ENCODE measurements at places on chromosomes 2 and 18. TPM values are rescaled to one million over a fixed set of nuclear protein-coding genes. Genes with fewer than 3 reads are reported as not detected.

The ZBTB7C gene
- 0.23 TPM for total RNA-seq

The IKZF2 gene
- total RNA-seq: 0.37 TPM

The ERICH2 gene
- total RNA-seq: not detected

The MYO5B gene
- 9.2 TPM for total RNA-seq

The MC2R gene
- total RNA-seq: not detected

The TTLL4 gene
- 24.7 TPM for total RNA-seq

The PTPRM gene
- total RNA-seq: 33.7 TPM

The MROH2A gene
- total RNA-seq: 0.12 TPM

The MAPK4 gene
- total RNA-seq: 0.28 TPM

The C1QL2 gene
- total RNA-seq: 0.48 TPM

The POLR1A gene
- 21.7 TPM for total RNA-seq

The EHD3 gene
- 6.3 TPM for total RNA-seq

The IL36A gene
- total RNA-seq: not detected

The COL4A4 gene
- total RNA-seq: 1.5 TPM

The COBLL1 gene
- 3.7 TPM for total RNA-seq

The SOX11 gene
- total RNA-seq: not detected

The EXOC6B gene
- total RNA-seq: 7.4 TPM

The YWHAQ gene
- 997 TPM for total RNA-seq

The APCDD1 gene
- total RNA-seq: not detected

The TXNDC2 gene
- 0.12 TPM for total RNA-seq

The SKOR2 gene
- total RNA-seq: not detected

The RTP5 gene
- not detected for total RNA-seq

The SERPINB10 gene
- total RNA-seq: not detected

The MREG gene
- total RNA-seq: 4.7 TPM

The CCDC141 gene
- total RNA-seq: not detected

The LRRC30 gene
- not detected for total RNA-seq

The C2orf72 gene
- total RNA-seq: 6.0 TPM

The SP5 gene
- not detected for total RNA-seq

The SRD5A2 gene
- total RNA-seq: 0.06 TPM

The CNRIP1 gene
- total RNA-seq: 1.8 TPM

The SIX3 gene
- 2.9 TPM for total RNA-seq

The NIFK gene
- 79.1 TPM for total RNA-seq

The MEP1B gene
- total RNA-seq: 0.10 TPM
